Stimulated activated CD4-positive, alpha-beta T cell treated with anti-CD3 and anti-CD28 coated beads, Interleukin-4, amount 100 ng/mL, for 24 hours (primary cell): ENCODE measurements at places on chromosomes 3 and 15.

GRCh38 chr3:121362035-121362734, 183.6 kb downstream of the POLQ start:
- no peak for DNase-seq

DNA sequence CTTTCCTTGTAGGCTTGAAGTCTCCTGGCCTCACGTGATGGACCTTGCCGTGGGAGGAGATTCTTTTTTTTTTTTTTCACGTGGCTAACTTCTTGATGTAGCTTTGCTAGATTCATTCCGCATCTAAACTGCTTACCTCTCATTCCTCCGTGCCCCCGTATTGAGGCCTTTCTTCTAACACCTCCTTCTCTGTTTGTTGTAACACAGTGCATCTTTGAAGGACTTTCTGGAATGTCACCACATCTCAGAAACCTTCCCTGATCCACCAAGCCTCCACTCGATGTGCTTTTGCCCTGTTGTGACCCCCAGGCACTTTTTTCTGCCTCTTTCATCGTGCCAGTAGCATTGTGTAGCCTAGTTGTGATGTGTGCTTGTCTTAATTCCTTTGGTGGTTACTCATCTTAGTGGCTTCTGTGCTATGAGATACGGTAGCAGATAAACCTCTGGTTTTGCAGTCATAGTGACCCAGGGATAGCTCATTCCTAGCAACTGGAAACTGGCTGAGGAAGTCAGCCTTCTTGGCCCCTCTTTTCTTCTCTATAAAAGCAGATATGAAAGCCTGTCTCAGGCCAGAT, 1.6 kb upstream of the BNC1 start:
- DNase-seq: no peak

DNA sequence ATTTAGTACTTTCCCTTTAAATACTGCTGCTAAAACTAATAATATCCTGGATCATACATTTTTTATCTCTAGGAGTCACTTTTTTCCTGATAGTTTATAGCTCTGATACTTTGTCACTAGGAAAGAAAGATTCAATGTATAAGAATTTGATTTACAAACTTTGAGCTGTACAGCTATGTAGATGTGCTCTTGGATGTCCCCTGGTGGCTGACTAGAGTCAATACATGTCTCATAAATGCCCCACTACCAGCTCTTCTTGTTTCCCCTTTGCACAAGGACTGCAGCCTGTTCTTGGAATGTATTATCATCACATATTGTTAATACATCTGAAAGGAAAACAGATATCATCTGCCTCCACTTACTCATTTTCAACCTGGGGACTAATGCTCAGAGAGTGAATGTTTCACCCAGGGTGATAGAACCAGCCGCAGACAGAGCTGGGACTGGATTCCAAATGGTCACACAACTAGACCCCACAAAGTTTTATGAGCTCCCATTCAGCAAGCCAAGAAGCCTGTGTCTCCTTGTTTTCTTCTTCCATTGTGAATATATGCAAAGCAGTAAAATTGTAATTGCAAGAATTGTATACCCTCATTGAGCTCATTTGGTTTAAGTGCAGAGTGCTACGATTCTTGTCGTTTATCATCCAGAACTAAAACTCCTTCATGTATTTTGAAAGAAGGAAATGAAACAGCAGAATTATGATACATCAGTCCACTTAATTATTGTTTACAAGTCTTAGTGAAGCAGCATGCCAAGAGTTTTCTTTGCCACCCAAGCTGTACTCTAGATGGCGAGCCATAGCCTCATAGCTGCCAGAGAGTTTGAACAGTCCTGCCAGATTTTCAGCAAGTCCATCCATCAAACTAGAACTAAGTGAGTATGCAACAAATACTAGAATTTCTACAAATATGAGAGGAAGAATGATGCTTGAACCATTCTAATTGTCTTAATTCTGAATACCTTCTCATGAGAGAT, 261.6 kb upstream of the LMCD1 start:
- peak; percentile 16 for DNase-seq

- no peak for DNase-seq
These were observed 230.2 kb upstream of the EIF1B start for GRCh38 chr3:40079203-40079846.

- DNase-seq: no peak
These were observed 136.0 kb upstream of the CFAP20DC start for GRCh38 chr3:59185591-59186369.

DNA sequence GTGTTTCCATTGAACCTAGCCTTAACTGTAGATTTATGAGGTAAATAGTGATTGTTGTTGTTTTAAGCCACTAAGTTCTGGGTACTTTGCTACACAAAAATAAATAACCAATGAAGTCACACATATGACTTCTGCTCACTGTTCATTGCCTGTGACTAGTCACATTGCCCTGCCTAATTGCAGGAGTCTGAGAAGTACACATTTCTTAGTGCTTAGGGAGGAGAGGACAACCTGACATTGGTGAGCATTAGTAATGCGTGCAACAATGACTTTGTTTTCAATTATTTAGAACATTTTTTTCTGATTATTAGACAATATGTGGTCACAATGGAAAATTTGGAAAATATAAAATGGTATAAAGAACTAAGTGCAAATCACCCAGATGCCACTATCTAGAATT, 133.2 kb upstream of the DAZL start:
- DNase-seq: no peak

- no peak for DNase-seq
These were observed 2.7 kb upstream of the DMXL2 start for GRCh38 chr15:51625236-51625635.

GRCh38 chr3:61311044-61311443, 59.8 kb upstream of the FHIT start:
- DNase-seq: no peak
